Esophagus squamous epithelium (tissue), 5 donors: ENCODE measurements at places on chromosomes 2 and 18. TPM values are rescaled to one million over a fixed set of nuclear protein-coding genes. Genes with fewer than 3 reads are reported as not detected.

GRCh38 chr2:6864231-6864754, 1.4 kb downstream of the CMPK2 start:
- DNase-seq, result no peak

- no peak for DNase-seq
Observed at GRCh38 chr2:8661736-8662135, 20.1 kb upstream of the ID2 start.

DNA sequence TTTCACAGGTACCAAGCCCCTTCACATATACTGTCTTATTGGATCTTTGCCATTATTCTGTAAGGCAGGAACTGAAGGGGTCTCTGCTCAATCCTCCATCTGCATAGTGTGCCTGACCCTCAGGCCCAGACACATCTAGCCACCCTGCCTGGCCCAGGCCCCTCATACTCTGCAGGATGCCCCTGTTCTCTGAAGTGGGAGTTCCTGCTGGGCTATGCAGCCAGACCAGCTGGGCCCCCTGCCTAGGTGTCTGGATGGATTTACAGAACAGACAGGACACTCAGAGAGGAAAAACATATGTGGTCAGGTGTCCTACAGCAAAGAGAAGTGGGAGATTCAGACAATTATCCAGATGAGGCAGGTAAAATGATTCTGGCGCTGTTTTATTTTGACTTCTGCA, 42.0 kb downstream of the SLC4A5 start:
- no peak for DNase-seq

DNA sequence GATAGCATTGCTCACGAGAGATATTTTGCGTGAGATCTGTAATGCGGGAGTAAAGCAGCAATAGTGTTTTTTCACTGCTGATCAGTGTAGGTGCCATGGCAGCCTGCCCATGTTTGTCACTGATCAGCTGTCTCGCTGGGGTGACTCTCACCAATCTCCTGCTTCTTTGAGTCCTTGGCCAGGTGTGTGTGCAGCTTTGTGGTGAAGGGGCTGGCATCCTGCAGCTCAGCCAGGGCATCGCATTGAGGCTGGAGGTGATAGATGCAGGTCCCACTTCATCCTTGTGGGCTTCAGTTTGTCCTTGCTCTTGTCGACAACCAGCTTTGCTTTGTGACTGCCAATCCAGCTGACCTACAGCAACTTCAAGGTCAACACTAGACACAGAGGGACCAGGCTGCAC, 258.3 kb upstream of the CXCR4 start:
- no peak for DNase-seq

DNA sequence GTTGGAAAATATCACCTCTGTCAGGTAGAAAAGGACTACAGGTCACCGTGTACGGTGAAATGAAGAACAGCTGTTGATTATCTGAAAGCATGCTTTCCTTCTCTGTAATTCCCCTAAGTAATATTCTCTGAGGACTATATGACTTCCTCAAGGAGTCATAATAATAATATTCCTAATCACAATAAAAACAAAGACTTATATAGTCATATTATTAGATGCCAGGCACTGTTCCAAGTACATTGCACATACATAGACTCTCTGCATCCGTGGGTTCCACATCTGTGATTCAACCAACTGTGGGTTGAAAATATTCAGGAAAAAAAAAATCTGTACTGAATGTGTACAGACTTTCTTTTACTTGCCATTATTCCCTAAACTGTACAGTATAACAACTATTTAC, 512.4 kb upstream of the ID2 start:
- DNase-seq, result no peak

DNA sequence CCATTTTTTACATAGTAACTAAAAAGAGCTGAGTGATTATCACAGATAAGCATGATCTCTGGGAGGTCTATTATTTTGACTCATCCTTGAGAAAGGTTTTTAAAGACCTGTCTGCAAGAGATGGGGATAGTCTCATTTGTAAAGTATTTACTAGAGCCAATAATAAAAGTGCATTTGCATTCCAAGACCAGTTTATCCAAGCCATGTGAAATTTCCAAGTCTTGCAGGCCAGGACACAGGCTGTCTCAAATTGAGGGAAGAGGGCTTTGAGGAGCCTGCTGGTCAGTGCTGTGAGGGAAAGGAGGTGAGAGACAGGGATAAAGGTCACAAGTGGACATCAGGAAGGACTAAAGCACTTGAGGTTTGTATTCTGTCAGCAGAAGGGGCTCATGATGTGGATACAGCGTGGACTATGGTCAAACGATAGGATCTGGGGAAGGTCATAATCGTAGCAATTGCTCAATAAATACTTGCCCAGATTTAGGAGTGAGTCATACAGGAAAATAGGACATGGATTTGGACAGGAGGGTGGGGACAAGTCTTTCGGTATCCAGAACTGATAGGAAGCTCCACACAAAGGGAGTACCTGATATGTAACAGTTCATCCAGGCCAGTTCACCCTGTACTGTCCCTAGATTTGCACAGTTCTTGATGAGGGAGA, 6.6 kb upstream of the CDH2 start:
- no peak for DNase-seq

DNA sequence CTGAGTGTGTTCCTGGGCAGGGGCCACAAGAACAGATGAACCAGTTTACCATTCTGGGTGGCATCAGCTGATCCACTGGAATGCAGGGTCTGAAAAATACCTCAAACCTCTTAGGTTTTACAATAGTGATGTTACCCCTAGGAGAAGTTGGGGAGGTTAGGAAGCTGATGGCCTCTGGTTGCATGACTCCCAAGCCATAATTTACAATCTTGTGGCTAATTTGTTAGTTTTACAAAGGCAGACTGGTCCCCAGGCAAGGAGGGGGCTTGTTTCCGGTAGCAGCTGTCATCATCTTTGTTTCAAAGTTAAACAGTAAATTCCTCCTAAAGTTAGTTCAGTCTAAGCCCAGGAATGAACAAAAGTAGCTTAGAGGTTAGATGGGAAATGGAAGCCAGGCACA, 113.8 kb upstream of the SLC38A11 start:
- DNase-seq, result no peak

The C1QL2 gene
- total RNA-seq, result not detected
